ENCODE measurements at places on chromosomes 5 and 9.

- DNase-seq, result peak; percentile 66
Observed at GRCh38 chr9:14313951-14314423, at the start of gene NFIB. Gene NFIB, minus strand, starts transcription at chr9:14314141. Its CDS starts 630 bp downstream, at chr9:14313511.

- no peak for DNase-seq
Observed at GRCh38 chr5:44740660-44741059, 68.1 kb upstream of the MRPS30 start.

GRCh38 chr5:149937610-149938009 lies 7.0 kb downstream of the PDE6A start:
- no peak for DNase-seq

DNA sequence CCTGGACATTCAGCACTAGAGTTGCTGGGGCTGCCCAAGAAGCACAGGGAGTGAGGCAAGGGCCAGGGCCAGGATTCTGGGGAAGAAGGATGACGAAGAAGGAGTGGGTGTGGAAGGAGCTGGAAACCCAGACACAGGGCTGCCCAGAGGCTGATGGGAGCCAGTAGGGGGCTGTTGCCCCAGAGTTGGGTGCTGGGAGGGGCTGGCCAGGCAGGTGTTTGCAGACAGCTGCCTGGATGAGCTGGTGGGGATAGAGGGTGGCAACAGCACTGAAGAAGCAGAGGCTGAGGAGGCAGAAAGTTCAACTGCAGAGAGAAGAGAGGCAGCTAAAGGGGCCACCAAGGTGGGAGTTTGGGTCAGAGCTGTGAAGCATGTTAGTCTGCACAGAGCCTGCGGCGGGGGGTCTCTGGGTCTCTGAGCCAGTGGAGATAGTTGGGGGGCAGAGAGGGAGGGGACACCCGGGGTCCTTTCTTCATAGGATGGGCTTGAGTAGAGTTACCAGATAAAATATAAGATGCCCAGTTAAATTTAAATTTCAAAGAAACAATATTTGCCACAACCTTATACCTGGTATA lies 2.5 kb upstream of the AQP7 start:
- DNase-seq, result no peak

- DNase-seq, result no peak
Observed at GRCh38 chr9:69984831-69985230, 58.8 kb upstream of the MAMDC2 start.

- DNase-seq, result no peak
Observed at GRCh38 chr9:4105183-4105582, 194.7 kb downstream of the GLIS3 start.

- peak; percentile 31 for DNase-seq
Observed at GRCh38 chr9:16675131-16675530, 195.3 kb downstream of the BNC2 start.

DNA sequence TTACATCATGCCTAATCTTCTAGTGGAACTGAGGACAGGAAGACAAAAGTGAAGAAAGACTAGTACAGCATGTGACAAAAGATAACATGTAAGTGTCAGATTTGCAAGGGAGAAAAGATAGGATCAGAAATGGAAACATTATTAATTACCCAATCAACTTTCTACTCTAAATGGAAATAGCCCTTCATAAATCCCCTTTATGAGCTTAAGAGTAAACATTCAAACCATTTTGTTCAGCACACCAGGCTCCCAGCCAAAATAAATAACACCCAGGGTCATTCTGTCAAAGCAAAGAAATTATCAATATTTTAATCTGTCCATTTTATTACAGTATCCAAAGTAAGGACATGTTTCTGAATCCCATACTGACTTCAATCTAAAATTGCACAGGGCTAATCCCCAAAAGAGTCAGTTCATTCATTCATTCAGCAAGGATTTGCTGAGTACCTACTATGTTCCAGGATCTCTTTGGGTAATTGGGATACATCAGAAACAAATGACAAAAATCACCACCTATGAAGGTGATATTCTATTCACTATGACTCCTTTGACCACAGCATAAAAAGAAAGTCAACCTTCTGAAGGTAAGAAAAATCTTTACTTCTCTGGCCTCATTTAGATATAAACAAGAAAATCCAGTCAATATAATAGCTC lies 5.3 kb downstream of the PRELID2 start:
- DNase-seq, result no peak

- DNase-seq, result no peak
Observed at GRCh38 chr5:124865603-124866354, 119.3 kb upstream of the ZNF608 start.

DNA sequence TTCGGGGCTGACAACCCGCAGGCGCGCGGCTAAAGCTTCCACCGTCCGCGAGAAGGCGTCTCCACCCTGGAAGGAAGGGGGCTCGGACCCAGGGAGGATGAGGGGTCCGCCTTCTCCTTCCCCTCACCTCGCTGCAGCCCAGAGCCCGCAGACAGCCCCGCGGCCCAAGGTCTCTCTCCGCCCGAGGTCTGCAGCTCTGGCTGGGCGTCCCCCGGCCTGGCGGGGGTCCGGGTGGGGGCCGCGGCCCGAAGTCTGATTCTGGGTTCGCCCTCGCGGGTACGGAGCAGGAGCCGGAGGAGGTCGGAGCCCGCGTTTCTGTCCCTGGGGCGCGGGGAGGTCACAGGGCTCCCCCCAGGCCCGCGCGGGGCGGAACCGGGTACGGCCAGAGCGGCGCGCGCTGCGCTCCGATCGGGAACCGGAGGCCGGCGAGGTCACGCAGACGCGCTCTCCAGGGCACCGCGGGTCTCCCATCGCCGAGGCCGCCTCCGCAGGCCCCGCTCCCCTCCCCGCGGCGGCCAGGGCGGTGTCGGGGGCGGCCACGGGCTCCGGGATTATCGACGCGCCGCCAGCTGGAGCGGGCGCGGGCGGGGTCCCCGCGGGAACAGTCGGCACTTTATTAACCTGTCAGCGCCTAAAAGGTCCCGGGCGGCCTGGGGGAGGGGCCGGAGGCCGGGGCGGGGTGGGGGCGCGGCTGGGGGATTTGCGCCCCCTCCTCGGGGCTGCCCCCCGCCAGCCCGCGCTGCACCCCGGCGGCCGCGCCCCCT lies 11.6 kb downstream of the LHX3 start:
- no peak for DNase-seq

GRCh38 chr5:22590677-22591268 lies 262.4 kb downstream of the CDH12 start:
- DNase-seq, result no peak

DNA sequence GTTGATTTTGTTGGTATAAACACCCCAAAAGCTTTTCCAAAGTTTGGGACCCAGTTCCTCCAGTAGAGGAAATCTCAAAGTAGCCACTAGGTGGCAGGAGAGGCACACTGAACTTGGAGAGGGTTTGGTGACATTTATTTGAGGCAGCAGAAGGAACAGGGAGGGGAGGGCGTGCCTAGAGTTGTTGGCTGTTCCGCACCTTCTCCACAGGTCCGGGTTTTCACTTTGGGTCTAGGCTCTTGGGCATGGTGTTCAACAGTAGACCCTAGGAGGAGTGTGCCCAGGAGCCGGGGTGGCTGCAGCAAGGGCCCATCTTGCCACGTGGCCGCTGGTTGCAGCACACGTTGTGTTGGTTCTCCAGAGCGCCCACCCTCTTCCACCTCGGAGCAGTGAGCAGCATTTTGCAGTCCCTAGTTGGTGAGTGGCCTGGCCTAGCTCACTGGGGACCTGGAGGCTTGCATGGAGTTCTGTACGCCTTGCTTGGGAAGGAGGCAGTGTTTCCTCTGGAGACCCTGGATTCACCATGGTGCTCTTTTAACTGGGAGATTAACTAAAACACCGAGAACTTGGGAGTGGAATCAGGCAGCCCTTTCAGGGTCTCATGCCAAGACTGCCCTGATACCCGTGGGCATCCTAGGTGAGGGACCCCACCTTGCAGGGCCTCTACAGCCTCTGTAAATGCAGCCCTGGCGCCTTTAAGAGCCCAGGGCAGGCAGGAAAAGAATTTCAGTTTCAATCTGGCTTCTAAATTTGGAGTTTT lies 28.2 kb downstream of the PTPA start:
- peak; percentile 86 for DNase-seq

GRCh38 chr9:106880081-106880480 lies 17.1 kb downstream of the ZNF462 start:
- DNase-seq, result no peak

GRCh38 chr9:126788634-126789349 lies 16.0 kb upstream of the ZBTB43 start:
- peak; percentile 83 for DNase-seq

DNA sequence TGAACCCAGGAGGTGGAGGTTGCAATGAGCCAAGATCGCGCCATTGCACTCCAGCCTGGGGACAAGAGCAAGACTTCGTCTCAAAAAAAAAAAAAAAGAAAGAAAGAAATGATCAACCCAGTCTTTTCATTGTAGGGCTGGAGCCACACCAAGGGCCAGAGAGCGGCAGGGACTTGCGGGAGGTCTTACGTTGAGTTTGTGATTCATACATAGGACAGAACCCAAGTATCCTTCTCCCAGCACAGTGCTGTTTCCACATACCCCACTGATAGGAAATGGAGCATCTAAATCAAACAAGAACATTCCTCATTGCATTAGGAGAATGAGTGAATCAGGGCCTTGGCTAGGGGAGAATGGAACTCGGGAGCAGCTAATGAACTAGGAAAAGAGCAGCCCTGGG lies 3.5 kb upstream of the TNIP1 start:
- peak; percentile 45 for DNase-seq

DNA sequence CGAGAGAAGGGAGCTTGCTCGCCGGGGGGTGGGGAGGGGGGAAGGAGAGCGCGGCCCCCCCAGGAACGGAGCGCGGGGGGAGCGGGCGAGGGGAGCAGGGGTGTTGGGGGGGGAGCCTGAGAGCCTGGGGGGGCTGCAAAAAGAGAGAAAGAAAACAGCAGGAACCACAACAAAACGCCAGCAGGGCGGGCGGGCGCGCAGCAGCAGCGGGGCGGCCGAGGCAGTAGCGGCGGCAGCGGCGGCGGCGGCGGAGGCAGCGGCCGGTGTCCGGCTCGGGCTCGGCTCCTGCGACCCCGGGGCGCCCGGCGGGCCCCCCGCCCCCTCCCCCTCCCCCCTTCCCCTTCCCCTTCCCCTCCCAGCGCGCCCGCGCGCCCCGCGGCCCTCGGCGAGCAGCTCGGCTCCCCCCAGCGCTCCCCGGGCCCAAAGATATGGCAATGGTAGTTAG lies 1.6 kb downstream of the NR2F1 start:
- no peak for DNase-seq

- no peak for DNase-seq
Observed at GRCh38 chr9:137128862-137129455, 10.0 kb upstream of the GRIN1 start.

DNA sequence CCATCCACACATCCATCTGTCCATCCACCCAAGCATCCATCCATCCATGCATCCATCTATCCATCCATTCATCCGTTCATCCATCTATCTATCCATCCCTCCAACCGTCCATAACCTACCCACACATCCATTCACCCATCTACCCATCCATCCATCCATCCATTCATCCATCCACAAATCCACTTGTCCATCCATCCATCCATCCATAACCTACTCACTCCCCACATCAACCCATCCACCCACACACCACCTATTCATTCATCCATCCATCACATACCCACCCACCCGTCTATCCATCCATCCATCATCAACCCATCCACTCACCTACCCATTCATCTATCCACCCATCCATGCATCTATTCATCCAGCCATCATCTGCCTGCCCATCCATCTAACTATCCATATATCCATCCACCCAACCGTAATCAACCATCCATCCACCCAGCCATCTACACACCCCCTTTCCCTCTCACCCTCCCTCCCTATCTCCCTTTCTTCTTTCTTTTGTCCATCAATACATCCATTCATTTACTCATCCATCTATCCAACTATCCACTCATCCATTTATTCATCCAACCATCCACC lies 43.6 kb upstream of the CLPTM1L start:
- no peak for DNase-seq

DNA sequence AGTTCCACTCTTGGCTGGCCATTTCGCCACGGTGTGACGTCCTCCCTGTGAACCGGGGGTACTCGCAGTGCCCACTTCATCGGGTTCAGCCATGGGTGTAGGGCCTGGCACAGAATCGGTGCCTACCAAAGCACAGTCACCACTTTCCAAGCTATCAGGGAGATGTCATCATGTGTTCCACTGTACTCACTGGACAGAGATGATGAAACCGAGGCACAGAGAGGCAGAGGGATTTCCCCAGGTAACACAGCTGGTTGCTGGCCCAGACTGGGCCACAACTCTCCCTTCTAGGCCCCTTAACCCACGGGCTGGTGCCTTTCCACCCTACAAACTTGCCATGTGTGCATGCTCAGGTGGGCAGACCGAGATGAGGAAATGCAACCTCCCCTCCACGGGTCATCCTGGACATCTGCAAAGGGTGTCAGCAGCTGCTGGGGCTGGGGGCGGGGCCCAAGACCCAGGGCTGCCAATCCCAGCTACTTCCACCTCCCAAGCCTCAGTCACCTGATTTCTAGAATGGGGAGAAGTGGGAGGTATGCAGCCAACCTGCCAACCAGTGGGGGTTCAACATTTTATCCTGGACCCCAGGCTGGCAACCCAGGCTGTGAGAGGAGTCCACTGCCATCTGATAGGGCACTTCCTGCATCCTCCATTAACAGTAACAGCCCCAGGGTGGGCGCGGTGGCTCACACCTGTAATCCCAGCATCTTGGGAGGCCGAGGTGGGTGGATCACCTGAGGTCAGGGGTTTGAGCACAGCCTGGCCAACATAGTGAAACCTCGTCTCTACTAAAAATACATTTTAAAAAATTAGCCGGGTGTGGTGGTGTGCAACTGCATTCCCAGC lies 893 bp upstream of the SH2D3C start:
- DNase-seq, result no peak

- no peak for DNase-seq
Observed at GRCh38 chr5:102523541-102524175, 24.9 kb upstream of the SLCO6A1 start.

GRCh38 chr5:32017692-32018367 lies 156.3 kb downstream of the GOLPH3 start:
- DNase-seq, result peak; percentile 71

DNA sequence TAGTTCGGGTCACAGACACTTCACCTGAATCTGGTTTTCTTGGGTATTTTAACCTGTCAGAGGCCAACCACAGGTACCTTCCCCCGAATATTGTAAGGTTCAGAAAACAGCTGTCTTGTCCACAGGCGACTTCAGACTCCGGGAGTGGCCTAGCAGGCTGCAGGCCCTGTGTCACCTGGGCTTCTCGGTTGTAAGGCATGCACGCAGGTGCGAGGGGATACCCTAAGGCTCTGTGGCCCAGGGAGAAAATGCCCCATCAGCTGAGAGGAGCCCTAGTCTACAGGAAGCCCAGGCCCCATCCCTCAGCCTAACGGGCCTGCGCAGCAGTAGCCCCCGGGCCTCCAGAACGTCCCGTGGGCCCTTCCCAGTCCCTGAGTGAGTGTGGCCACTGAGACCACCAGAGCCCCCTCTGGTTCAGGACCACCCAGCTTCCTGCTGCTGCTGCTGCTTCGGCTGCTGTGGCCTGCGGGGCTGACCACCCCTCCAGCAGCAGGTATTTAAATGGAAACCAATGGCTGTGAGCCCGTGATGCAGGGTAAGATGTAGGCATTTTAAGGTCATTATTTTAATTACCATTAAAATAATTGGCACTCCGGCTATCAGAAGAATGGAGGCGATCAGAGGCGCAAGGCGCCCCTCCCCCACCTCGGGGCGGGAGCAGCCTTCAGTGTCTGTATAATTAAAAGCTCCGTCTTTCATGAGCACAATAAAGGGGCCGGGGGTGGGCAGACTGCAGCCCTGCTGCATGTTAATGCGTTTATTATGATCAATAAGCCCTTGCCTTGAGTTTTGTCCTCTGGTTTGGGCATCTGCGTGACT lies 65.4 kb downstream of the PSMB7 start:
- no peak for DNase-seq
